Stimulated activated CD4-positive, alpha-beta T cell treated with anti-CD3 and anti-CD28 coated beads, TNF-alpha, amount 100 ng/mL, for 1 hour (primary cell): ENCODE measurements at places on chromosomes 3 and 15.

DNA sequence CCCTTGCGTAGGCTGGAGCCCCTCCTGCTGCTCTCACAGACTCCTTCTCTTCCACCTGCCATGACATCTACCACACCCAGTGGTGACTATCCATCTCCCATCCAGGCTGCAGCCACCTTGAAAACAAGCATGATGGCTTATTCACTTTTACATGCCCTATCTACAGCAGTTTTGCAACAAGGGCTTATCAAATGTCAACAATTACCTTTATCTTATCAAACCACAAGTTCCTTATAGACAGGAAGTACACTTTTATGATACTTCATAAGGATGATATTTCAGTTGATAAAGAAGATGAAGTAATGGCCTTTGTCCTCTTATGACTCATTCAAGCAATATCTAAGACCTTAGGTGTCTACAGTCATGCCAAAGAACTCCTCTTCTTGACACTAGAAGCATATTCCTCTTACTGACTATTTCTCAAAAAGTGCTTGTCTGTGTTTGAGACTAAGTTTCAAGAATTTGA is 125.3 kb upstream of the SPRED1 start:
- no peak for DNase-seq

GRCh38 chr3:76827701-76828226 is 212.1 kb upstream of the ROBO2 start:
- no peak for DNase-seq

- no peak for DNase-seq
These were observed 97.2 kb downstream of the LRTM1 start for GRCh38 chr3:54830658-54831057.

DNA sequence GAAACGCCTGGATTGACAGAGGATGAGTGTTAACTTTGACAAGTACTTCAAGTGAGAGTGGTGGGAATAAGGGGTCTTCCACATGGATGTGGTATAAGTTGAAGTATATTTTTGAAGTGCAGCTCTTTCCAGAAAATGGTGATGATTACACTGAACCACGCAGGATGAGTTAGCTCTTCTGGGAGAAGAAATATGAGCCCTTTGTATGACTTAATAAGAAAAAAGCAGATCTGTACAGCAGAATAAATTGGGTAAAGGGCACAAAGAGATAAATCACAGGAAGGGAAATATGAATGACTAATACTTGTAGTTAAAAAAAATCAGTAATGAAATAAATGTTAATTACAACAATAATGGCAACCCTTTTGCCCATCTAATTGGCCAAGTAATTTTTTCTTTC is 1.3 kb downstream of the CCR3 start:
- DNase-seq, result no peak

GRCh38 chr3:45915518-45916231 is 27.6 kb upstream of the CXCR6 start:
- peak; percentile 55 for DNase-seq

GRCh38 chr15:60933900-60934885 is 294.9 kb downstream of the RORA start:
- DNase-seq, result no peak

DNA sequence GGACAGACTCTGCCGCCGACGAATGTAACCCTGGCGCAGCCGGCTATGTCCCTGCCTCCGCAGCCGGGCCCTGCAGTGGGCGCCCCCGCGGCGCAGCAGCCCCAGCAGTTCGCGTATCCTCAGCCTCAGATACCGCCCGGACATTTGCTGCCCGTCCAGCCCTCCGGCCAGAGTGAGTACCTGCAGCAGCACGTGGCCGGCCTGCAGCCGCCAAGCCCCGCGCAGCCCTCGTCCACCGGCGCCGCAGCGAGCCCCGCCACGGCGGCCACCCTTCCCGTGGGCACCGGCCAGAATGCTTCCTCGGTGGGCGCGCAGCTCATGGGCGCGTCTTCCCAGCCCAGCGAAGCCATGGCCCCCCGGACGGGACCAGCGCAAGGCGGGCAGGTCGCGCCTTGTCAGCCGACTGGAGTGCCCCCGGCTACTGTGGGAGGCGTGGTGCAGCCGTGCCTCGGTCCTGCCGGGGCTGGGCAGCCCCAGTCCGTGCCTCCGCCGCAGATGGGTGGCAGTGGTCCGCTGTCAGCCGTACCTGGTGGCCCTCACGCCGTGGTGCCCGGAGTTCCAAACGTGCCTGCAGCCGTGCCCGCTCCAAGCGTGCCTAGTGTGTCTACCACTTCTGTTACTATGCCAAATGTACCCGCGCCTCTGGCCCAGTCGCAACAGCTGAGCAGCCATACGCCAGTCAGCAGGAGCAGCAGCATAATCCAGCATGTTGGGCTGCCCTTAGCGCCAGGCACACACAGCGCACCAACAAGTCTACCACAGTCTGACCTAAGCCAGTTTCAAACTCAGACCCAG is 2.4 kb downstream of the TSC22D2 start:
- no peak for DNase-seq

DNA sequence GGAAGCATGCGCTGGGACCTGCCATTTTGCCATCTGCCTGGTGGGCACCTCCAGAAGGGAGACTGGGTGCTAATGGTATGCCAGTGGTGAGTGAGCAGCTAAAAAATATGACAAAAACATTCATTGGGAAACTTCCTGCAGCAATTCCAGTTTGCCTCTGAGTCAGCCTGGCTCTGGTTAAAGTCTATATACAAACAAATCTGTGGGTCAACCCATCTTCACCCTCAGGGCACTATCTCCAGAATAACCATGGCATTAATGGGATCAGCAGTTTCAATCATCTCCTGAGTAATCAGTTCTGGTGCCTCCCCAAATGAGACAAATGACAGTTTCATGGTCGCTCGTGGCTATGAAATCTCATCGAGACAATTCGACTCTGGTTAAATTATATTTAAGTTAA is 21.5 kb downstream of the FRMD4B start:
- DNase-seq, result no peak

- DNase-seq, result peak; percentile 5
These were observed 419 bp downstream of the HYKK start for GRCh38 chr15:78507831-78508160.

DNA sequence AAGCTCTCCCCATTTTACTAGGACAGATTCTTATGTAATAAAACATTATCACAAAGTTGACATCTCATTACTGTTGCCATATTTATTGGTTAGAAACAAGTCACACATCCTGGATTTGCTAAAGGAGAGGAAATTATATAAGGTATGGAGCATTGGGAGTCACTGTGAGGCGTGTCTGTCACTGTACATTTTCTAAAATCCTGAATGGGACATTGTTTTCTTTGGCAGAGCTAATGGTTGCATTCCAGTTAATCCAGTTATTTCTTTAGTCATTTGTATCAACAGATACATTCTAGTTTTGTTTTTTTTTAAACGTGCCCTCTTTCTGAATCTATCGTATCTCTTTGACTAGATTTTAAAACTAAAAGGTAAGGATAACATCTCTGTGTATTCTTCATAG is 70.2 kb upstream of the MITF start:
- DNase-seq, result no peak

GRCh38 chr3:54211097-54211496 is 88.7 kb downstream of the CACNA2D3 start:
- DNase-seq, result no peak

DNA sequence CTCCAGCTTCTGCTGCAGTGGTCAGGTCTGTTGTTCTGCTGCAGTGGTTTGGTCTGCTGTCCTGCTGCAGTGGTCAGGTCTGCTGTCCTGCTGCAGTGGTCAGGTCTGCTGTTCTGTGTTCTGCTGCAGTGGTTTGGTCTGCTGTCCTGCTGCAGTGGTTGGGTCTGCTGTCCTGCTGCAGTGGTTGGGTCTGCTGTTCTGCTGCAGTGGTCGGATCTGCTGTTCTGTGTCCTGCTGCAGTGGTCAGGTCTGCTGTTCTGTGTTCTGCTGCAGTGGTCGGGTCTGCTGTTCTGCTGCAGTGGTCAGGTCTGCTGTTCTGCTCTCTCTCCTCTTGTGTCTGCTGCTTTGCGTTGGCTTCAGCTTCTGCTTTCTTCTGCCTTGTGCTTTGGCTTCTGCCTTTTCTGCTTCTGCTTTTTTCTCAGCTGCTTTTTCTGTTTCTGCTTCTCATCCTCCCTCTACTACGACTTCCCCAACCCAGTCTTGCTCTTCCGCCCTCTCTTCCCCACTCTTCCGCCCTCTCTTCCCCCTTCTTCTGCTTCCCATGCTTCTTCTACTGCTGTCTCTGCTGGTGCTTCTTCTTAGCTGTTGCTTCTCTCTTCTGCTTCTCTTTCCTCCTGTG is 50.7 kb downstream of the FAM43A start:
- DNase-seq, result no peak

DNA sequence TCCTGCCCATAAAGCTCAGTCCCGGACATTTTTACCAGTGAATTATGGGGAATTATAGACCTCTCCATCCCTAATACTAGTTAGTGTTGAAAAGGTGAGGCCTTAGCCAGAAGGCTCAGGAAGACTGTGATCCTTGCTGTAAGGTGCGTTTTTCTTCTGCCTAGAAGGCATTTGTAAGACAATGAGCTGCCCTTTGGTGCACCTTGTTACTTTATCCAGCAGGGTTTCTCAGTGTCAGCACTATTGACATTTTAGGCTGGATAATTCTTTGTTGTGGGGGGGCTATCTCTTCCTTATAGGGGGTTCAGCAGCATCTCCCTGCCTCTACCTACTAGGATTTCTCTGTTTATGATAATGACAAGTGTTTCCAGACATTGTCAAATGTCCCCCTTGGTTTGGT is 108.1 kb upstream of the ABHD17C start:
- no peak for DNase-seq

DNA sequence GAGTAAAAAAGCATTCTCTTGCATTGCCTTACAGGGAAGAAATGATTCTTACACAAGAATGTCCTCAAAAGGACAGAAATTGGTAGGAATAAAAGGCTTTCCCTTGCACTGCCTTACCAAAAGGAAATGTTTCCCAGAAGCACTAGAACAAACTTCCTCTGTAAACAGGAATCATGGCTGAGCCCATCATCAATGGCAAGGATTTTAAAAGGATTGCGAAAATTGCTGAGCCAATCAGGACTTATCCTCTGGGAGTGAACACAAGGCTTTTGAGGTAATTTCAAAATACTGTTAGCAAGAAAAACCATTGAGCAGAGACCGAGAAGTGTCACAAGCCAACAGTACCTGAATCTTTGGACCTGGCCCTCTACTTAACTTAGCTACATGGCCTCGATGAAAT is 897.3 kb downstream of the ROBO1 start:
- DNase-seq, result no peak

- no peak for DNase-seq
These were observed at the start of gene SLC28A1 for GRCh38 chr15:84883916-84884781. Gene SLC28A1 (plus strand): TSS chr15:84884662. CDS start chr15:84887761, 3,099 bp downstream.

- DNase-seq, result no peak
These were observed 53.4 kb downstream of the OXSM start for GRCh38 chr3:25843332-25843731.

- DNase-seq, result no peak
These were observed 69.2 kb upstream of the ICE2 start for GRCh38 chr15:60548101-60548500.

DNA sequence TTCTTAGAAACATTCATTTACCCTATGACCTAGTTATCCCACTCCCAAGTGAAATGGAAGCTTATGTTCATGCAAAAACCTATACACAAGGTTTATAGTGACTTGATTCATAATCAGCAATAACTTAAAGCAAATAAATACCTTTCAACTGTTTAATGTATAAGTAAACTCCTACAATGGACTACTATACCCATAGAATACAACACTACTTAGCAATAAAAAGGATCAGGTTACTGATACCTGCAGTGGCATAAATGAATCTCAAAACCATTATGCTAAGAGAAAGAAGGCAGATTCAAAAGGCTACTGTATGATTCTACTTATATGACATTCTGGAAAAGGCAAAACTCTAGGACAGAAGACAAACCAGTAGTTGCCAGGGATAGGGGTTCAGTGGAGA is 8.3 kb upstream of the POLR2M start:
- DNase-seq, result no peak

DNA sequence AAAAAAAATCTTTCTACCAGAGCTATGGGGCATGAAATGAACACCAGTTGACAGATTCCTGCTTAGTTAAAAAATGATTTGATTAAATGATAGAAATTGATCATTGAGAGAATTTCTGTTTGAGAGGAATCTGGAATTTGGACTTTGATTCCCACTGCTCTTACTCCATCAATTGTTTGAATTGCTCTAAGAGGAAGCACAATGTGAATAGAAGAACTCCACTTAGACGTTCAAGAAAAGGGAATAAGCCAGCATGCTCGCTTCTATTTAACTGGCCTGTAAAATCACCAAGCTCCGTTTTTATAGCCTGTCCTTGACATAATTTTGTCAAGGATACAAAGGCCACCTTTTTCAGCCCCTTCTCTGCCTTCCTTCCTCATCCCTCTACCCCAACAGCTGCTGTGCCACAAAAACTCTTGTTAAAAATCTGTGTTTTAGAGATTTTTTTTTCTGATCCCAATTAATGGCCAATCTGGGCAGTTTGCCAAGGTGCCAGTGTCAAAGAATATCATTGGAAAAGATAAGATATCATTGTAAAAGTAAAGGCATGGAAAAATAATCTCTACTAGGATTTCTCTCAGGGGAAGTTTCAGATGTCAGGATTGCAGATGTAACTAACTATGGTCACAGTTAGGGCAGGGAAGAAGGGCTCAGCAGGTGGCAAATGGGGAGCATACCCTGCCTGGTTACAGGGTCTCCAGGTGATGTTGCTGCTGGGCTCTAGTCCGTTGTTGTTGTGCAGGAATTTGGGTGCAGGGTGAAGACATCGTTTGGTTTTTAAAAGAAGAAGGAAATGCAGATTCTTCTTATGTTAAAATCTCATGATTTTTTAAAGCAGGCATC is 301.8 kb upstream of the PDZRN3 start:
- no peak for DNase-seq

DNA sequence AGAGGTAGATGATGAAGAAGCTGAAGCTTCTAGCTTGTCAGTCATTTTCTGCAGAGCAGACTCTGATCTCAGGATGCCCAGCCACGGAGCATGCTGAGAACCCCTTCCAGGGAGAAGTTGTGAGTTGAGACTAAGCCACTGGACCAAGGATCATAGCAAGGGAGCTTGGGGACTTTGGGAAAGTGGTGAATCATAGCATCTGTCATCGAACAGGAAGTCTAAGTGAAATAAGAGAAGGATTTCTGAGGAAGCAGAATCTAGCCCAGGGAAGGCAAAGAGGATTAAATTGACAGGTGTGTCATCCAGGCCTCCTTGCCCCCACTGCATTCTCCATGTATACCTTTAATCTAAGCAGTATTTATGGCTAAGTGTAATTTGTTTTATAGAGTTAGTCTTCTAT is 71.8 kb upstream of the TMEM108 start:
- DNase-seq, result no peak

GRCh38 chr3:46449755-46450552 is 14.8 kb downstream of the LTF start:
- DNase-seq, result no peak

DNA sequence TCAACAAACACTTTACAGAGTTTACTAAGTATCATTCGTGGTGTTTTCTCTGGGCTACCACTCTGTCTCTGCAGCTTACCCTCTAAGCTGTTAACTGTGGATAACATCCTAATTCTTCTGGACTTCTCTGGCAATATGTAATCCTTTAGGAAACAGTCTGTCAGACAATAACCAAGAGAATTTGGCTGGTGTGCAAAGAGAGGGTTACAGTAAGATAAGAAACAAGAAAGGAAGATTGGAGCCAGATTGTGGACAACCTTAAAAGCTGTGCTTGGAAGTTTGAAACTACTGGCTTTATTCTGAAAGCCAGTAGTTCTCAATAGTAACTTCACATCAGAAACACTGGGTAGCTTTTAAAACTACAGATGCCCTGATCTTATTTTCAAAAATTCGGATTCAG is 778 bp downstream of the ARL6 start:
- no peak for DNase-seq

- no peak for DNase-seq
These were observed 19.2 kb upstream of the RPL14 start for GRCh38 chr3:40437889-40438288.
